ENCODE measurements at places on chromosomes 7 and 10.

GRCh38 chr7:75808106-75808505, 5.5 kb downstream of the CCL24 start:
- H3K36me3 ChIP-seq, result no peaks in the 10 kb centered on the region
- no peak overlapping the region for H3K27ac ChIP-seq
- no peak for DNase-seq
- no peak overlapping the region for H3K4me3 ChIP-seq
- H3K27me3 ChIP-seq, result no peaks in the 10 kb centered on the region
- H3K4me1 ChIP-seq, result no peaks in the 10 kb centered on the region

GRCh38 chr7:11751807-11752389, 80.1 kb downstream of the THSD7A start:
- no peak for DNase-seq
- no peaks in the 10 kb centered on the region for H3K4me1 ChIP-seq
- no peaks in the 10 kb centered on the region for H3K27me3 ChIP-seq
- H3K27ac ChIP-seq, result no peak overlapping the region
- H3K36me3 ChIP-seq, result no peaks in the 10 kb centered on the region
- H3K4me3 ChIP-seq, result no peak overlapping the region

DNA sequence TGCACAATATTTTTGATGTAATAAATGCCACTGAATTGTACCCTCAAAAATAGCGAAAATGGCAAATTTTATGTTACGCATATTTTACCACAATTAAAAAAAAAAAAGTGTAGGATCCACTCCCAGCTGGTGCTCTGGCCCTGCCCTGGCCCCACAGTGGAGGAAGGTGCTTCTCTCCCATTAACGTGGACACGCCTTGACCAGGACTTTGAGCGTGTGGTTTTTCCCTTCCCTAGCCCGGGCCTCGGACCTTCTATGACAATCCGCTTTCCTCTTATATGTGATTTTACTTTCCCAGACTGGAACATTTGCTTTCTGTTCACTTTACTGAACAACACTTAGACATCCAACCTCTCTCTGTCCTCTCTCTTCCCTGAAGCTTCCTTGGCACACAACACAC, 29.7 kb upstream of the OCM start:
- no peak for DNase-seq
- no peaks in the 10 kb centered on the region for H3K27me3 ChIP-seq
- no peaks in the 10 kb centered on the region for H3K4me1 ChIP-seq
- H3K4me3 ChIP-seq, result no peak overlapping the region
- H3K27ac ChIP-seq, result no peak overlapping the region

GRCh38 chr7:73968487-73968886, 59.5 kb upstream of the ELN start:
- H3K4me1 ChIP-seq, result peaks cover 9% of the 10 kb centered on the region
- H3K27ac ChIP-seq, result peak overlapping the region; percentile 70
- H3K36me3 ChIP-seq, result no peaks in the 10 kb centered on the region
- no peak overlapping the region for H3K4me3 ChIP-seq
- no peaks in the 10 kb centered on the region for H3K27me3 ChIP-seq

- no peaks in the 10 kb centered on the region for H3K27me3 ChIP-seq
- H3K4me3 ChIP-seq, result no peak overlapping the region
- H3K36me3 ChIP-seq, result no peaks in the 10 kb centered on the region
- no peak overlapping the region for H3K27ac ChIP-seq
- no peaks in the 10 kb centered on the region for H3K4me1 ChIP-seq
Measured at GRCh38 chr10:89633484-89633883, 11.6 kb downstream of the PANK1 start.

GRCh38 chr7:155356323-155357105, 58.8 kb downstream of the INSIG1 start:
- H3K4me3 ChIP-seq, result no peak overlapping the region
- no peak overlapping the region for H3K27ac ChIP-seq
- H3K27me3 ChIP-seq, result no peaks in the 10 kb centered on the region
- DNase-seq, result no peak
- H3K36me3 ChIP-seq, result no peaks in the 10 kb centered on the region
- no peaks in the 10 kb centered on the region for H3K4me1 ChIP-seq

GRCh38 chr10:47268696-47269095, 31.3 kb upstream of the GDF10 start:
- no peaks in the 10 kb centered on the region for H3K4me1 ChIP-seq
- H3K36me3 ChIP-seq, result no peaks in the 10 kb centered on the region
- DNase-seq, result no peak
- H3K27ac ChIP-seq, result no peak overlapping the region
- no peak overlapping the region for H3K4me3 ChIP-seq

- H3K27me3 ChIP-seq, result no peaks in the 10 kb centered on the region
- no peaks in the 10 kb centered on the region for H3K36me3 ChIP-seq
- H3K27ac ChIP-seq, result peak overlapping the region; percentile 91
- H3K4me3 ChIP-seq, result no peak overlapping the region
Measured at GRCh38 chr10:73888514-73888913, 14.2 kb upstream of the CAMK2G start.

- H3K27me3 ChIP-seq, result no peaks in the 10 kb centered on the region
- H3K36me3 ChIP-seq, result no peaks in the 10 kb centered on the region
- H3K4me3 ChIP-seq, result no peak overlapping the region
- peaks cover 20% of the 10 kb centered on the region for H3K4me1 ChIP-seq
- H3K27ac ChIP-seq, result no peak overlapping the region
- DNase-seq, result no peak
Measured at GRCh38 chr10:59823111-59823510, 69.9 kb upstream of the MRLN start.

GRCh38 chr7:20354610-20355528, 24.2 kb downstream of the ITGB8 start:
- H3K36me3 ChIP-seq, result no peaks in the 10 kb centered on the region
- no peaks in the 10 kb centered on the region for H3K27me3 ChIP-seq
- no peak for DNase-seq
- peaks cover 6% of the 10 kb centered on the region for H3K4me1 ChIP-seq
- no peak overlapping the region for H3K4me3 ChIP-seq

- no peak for DNase-seq
- H3K36me3 ChIP-seq, result no peaks in the 10 kb centered on the region
- H3K27me3 ChIP-seq, result no peaks in the 10 kb centered on the region
- no peak overlapping the region for H3K4me3 ChIP-seq
Measured at GRCh38 chr10:4652111-4653010, 173.6 kb upstream of the AKR1E2 start.

- H3K4me3 ChIP-seq, result peak overlapping the region; percentile 51
- H3K36me3 ChIP-seq, result no peaks in the 10 kb centered on the region
- H3K27me3 ChIP-seq, result no peaks in the 10 kb centered on the region
- H3K4me1 ChIP-seq, result peaks cover 39% of the 10 kb centered on the region
Measured at GRCh38 chr7:18520450-18521235, 25.1 kb downstream of the HDAC9 start.

DNA sequence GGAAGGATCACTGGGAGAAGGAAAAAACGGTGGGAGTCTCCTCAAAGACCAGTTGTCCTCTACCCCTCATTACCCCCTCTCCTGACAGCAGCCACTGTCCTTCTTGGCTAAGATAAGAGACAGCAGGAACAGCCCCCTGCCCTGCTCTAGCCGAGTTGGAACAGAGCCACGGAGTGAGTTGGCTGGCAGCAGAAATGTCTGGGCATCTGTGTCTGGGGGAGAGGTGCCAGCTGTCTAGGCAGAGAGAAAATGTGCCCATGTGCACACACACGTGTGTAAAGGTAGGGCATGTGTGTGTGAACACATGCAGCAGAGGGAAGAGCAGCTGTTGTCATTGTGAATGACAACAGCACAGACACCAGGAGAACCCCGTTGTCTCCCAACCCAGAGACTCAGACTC, 9.4 kb upstream of the HILPDA start:
- no peak overlapping the region for H3K4me3 ChIP-seq
- no peaks in the 10 kb centered on the region for H3K4me1 ChIP-seq
- no peak for DNase-seq
- H3K36me3 ChIP-seq, result no peaks in the 10 kb centered on the region
- H3K27ac ChIP-seq, result no peak overlapping the region

DNA sequence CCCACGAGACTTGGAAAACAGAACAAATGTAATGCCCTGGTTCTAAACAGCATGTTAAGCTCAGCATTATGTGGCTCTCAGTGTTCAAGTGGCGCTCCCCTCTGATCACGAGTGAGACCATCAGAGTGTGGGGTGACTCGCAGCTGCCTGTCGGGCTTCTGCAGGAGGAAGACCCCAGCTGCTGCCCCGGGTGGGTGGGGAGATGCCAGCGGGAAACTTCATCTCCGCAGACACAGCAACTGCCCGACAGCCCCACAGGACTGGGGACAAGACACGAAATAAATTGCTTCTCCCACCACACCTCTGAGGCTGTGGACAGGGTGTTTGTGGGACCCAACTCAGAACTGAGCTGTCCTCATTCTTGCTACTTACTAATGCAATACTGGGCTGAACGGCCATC, 126.3 kb upstream of the KIF5B start:
- no peak for DNase-seq
- H3K27me3 ChIP-seq, result no peaks in the 10 kb centered on the region
- H3K27ac ChIP-seq, result no peak overlapping the region

- H3K27ac ChIP-seq, result peak overlapping the region; percentile 96
- peaks cover 18% of the 10 kb centered on the region for H3K4me1 ChIP-seq
Measured at GRCh38 chr7:159030490-159031134, 114.1 kb downstream of the VIPR2 start.

DNA sequence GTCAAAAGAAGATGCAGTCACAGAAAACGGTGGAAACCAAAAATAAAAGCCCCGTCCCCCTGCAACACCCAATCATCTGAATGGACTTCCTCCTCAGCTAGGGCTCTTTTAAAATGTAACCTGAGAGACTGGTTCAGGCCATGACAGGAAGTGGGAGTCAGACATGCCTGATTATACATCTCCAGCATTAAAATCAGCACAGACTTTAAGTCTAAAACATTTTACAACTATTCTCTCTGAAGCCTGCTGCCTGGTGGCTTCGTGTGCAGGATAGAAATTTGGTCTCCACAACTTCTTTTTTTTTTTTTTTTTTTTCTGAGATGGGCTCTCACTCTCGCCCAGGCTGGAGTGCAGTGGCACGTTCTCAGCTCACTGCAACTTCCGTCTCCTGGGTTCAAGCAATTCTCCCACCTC, 30.3 kb downstream of the HACD1 start:
- no peaks in the 10 kb centered on the region for H3K4me1 ChIP-seq
- no peaks in the 10 kb centered on the region for H3K36me3 ChIP-seq
- H3K27me3 ChIP-seq, result no peaks in the 10 kb centered on the region
- no peak for DNase-seq
- no peak overlapping the region for H3K27ac ChIP-seq

DNA sequence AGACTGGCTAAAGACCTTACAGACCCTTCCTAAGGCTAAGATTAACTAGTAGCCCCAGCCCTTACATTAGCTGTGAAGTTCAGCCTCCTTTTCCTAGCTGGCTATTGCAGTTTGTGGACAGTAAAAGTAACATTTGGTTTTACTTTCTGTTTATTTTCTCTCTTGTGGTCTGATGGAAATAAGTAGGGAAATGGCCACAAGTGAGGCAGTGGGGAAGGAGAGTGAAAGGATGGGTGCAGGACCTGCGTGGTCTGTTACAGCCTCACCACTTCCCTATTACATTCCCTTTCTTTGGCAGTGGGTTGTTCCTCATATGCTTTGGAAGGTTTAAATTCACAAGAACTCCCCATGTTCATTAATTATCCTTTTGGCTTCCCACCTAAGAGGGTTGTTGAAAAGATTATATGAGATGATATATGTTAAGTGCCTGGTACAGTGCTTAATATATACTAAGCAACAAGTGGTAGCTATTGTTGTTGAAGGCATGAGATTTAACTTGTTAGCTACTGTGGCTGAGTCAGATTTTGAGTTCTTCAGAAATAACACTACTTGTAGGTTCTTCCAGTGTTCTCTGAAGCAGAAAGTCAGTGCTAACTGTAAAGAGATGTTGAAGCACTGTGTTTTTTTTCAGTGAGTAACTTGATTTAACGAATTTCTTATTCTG, 181.7 kb downstream of the ST7 start:
- no peaks in the 10 kb centered on the region for H3K4me1 ChIP-seq
- no peak overlapping the region for H3K4me3 ChIP-seq
- no peaks in the 10 kb centered on the region for H3K27me3 ChIP-seq

Measured in ascending aorta (tissue), 2 donors.